ENCODE measurements at places on chromosomes 3 and 15.

DNA sequence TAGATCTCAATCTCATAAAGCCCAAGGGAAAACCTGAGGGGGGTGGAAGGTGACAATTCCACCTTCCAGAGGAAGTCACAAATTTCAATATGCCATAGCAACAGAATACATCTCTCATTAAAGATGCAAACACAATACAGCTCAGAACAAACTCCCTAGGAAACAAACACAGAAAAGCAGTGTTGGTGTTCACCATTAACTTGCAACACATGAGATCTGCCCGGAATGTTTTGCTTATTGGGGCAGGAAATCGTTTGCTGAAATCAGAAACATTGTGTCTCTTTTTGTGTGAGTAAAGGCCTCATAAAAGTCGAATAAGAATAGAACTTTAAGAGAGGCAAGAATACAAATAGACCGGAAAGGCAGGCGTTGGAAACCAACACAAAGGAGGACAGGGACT lies 5.8 kb upstream of the RYR3 start:
- no peak for DNase-seq

- no peak for DNase-seq
Observed at GRCh38 chr3:195150181-195151118, 120.5 kb downstream of the XXYLT1 start.

- DNase-seq = no peak
Observed at GRCh38 chr3:3109407-3110298, 521 bp downstream of the IL5RA start.

- DNase-seq = no peak
Observed at GRCh38 chr15:69377216-69377970, 36.8 kb upstream of the KIF23 start.

DNA sequence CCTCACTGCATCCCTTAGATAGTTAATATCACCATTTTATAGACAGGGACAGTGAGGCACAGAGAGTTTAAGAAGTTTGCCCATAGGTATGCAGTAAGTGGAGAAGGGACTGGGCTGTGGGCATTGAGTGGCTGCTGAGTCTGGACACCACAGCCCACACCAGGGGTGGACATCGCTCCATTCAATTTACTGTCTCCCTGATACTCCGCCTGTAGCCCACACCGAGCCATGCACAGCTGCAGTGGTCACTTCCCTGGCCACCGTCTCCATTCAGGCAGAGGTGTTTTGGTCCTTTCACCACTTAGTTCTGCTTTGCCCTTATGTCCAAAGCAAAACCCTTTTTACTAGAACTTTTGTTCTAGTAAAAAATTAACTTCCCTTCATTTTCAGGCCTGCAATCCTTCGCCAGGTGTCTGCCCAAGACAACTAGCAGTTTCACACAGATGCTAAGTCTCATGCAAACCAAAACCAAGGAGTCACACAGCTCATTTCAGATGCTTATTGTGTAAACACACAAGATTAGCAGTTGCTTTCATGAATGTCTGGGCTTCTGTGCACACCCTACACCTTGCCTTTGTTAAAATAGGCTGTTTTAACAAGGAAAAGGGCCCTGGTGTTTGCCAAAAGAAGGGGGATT lies 30.1 kb downstream of the ZNF35 start:
- no peak for DNase-seq

GRCh38 chr3:175432376-175433025 lies 573.4 kb downstream of the NAALADL2 start:
- peak; percentile 65 for DNase-seq

DNA sequence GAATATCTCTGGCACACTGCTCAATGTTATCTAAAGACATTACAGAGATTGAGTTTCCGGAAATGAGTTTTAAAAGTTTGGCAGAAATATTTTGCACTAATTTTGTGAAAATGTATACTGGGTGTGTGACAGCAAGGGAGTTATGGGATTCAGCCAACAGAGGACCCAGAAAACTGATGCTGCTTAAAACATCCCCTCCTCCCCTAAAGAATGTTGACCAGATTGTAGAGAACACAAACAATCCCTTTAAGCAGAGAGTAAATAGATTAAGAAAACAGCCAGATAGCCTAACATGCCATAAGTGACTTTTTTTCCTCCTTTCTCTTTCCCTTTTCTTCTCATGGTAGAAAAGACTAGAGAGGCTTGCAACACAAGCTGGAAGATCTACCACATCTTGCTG lies 928.0 kb upstream of the ALCAM start:
- DNase-seq = no peak

GRCh38 chr15:29914511-29914926 lies 92.3 kb upstream of the TJP1 start:
- DNase-seq = no peak

GRCh38 chr3:127419182-127419581 lies 131.3 kb upstream of the PRR20G start:
- no peak for DNase-seq

DNA sequence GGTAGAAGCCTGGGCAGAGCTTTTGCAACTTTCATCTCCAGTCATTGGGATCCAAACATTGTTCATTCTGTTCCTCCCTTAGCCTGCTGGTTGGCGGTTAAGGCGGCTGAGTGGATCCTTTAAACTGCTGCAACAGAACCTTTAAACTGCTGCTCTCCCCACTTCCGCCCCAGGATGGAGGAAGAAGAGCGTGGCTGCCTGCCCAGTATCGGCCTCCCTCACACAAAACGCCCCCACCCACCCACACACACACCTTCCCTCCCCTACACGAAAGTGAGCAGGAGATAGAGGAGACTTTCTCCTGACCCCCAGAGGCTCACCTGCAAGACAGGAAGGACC lies 460 bp upstream of the ZMAT3 start:
- DNase-seq = peak; percentile 38

DNA sequence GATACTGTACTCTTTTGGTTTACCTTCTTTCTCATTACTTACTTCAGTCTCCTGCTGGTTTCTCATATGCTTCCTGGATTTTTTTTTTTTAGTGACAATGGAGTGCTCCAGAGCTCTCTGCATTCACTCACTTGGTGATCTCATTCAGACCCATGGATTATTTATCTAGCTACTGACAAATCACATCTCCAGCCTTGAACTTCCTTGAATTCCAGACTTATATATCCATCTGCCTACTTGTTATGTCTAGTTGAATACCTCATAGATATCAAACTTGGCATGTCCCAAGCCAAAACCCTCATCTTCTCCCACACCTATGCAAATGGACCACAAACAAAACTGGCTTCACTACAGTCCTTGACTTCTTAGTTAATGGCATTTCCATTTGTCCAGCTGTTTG lies 234.7 kb upstream of the ZPLD1 start:
- peak; percentile 51 for DNase-seq

- no peak for DNase-seq
Observed at GRCh38 chr3:66469220-66469640, 31.6 kb downstream of the LRIG1 start.

- no peak for DNase-seq
Observed at GRCh38 chr3:15060029-15060428, 5.1 kb downstream of the MRPS25 start.

DNA sequence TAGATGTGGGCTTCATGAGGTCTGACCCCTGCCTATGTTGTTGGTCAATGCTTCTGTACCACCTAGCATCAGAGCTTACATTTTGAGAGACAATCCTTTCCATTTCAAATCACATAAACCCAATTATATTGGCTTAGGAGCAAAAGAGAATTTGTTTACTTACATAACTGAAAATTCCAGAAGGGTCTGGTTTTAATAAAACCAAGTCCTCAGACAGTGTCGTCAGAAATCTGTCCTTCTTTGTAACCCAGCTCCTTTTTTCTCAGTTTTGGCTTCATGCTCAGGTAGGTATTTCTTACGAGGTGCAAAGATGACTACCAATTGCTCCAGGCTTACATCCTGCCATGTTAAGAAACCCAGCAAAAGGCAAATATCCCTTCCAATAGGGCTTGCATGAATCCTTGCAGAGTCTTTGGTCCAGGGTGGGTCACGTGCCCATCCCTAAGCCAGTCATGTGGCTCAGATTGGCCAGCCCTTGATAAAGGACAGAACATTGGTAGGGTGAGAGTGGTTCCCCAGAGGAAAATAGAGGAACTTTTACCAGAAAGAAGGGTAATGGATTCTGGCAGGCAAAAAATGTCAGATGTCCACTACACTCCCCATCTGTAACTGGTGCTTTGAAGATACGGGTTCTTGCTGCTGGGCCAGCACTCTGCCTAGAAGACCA lies 50.2 kb upstream of the VILL start:
- DNase-seq = no peak

GRCh38 chr3:36444909-36445308 lies 64.6 kb downstream of the STAC start:
- peak; percentile 65 for DNase-seq

- peak; percentile 48 for DNase-seq
Observed at GRCh38 chr3:104596551-104596950, 770.2 kb upstream of the ALCAM start.

- no peak for DNase-seq
Observed at GRCh38 chr3:11197484-11197883, 43.2 kb downstream of the HRH1 start.

- no peak for DNase-seq
Observed at GRCh38 chr3:196662711-196663571, 23.4 kb downstream of the NRROS start.

- no peak for DNase-seq
Observed at GRCh38 chr3:76565496-76566210, 474.2 kb upstream of the ROBO2 start.

Data from EL (cell line).